Inflammatory macrophage (primary cell): ENCODE measurements at places on chromosomes 1 and 21.

DNA sequence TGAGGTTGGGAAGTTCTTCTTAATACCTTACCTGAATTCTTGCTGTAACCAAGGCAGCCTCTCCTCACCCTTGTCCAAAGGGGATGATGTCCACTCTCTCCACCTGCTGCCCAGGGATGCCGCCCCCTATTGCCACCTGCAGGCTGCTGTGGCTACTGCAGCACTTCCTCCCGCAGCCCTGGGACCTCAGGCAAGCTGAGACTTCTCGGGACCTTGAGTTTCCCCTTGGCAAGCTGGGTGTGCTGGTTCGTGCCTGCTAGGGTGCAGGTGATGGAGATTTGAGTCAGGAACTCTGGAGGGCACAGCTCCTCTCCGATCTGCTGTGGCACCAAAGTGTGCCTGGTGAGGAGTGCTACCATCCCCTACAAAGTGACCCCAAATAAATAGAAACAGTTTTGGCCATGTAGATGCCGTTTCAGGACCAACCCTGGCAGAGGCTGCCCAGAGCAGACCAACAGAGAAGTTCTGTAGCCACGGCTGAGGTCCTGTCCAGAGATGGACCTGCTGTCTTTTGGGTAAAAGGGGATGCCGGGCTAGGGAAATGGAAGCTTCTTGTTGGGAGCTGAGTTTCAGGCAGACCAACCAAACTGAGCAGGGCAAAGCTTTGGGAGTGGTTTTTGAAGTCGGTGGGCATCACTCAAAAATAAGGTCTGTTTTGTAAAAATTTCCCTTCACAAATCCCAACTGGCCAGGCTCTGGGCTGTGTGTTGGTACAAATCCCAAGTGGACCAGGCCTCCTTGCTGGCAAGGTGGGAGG is 31.7 kb downstream of the RUNX3 start:
- peak; percentile 57 for DNase-seq

GRCh38 chr21:25408666-25409065 is 198.6 kb downstream of the MRPL39 start:
- peak; percentile 20 for DNase-seq

- DNase-seq: no peak
Measured at GRCh38 chr1:196779093-196779492, 4.5 kb downstream of the CFHR3 start.

GRCh38 chr1:10181154-10181553 is 29.2 kb upstream of the KIF1B start:
- no peak for DNase-seq

- no peak for DNase-seq
Measured at GRCh38 chr1:232273011-232273410, 356.9 kb downstream of the SIPA1L2 start.

GRCh38 chr1:219147571-219148019 is 26.1 kb upstream of the LYPLAL1 start:
- DNase-seq: no peak

DNA sequence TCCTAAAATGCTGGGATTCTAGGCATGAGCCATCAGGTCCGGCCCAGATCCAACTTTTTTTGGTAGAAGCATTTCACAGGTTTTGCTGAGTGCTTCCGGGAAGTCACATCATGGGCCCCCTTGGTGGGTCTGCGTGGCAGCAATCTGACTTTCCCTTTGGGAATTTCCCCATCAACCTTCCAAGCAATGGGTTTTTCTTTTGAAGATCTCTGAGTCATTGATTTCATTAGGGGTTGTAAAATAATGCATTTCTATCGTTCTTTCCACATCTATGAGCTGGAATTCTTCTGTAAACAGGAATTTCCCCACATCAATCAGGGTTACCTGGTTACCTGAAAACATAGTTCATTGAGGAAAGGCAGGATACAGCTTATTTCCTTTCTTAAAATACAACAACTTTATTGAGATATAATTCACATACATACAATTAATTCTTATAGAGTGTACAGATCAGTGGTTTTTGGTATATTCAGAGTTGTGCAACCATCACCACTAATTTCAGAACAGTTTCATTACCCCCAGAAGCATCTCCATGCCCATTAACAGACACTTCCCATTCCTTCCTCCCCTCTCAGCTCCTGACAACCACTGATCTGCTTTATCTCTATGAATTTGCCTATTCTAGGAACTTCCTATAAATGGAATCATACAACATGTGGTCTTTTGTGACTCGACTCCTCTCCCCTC is 9.9 kb upstream of the ZBTB17 start:
- DNase-seq: peak; percentile 21

- no peak for DNase-seq
Measured at GRCh38 chr1:11339346-11340232, 66.6 kb downstream of the UBIAD1 start.

DNA sequence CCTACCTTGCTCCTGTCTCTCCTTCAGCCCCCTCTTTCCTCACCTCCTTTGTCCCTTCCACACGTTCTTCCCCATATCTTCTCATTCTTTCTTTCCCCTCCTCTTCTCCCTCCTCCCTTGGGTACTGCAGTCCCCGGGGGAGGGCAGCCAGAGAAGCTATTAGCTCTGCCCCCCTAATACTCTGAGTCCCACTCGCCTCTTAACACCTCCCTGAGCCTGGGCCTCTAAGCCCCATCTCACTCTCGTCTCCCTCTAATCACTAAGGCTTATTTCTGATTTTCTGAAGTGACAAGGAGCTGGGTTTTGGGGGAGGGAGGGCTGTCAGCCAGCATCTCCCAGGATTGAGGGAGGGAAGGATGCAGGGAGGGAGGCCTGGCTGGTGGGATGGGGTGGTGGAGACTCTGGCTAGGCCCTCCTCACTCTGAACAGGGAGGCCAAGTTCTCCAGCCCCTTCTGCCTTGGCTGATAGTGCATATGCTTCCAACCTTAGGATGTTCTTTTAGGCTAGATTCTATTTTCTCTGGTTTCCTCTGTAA is 25.6 kb upstream of the DMBX1 start:
- DNase-seq: no peak

GRCh38 chr1:74470251-74470650 is 42.2 kb downstream of the LRRC53 start:
- no peak for DNase-seq

DNA sequence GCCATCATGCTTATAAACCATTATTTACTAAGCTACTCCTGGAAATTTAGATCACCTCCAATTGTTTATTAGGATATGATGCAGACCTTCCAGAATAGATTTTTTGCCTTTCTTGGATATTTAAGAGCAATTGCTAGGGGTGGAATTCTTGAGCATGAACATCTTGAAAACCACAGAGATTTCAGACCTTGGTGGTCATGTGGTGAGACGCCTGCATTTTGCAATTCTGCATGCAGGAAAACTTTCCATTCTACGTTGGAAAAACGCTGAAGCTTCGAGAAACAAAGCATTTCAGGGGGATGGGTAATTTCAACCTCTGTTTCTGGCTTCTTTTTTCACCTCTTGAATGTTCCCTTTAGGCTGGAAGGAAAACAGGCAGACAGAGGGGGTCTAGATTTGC is 596.3 kb downstream of the KIF26B start:
- no peak for DNase-seq

DNA sequence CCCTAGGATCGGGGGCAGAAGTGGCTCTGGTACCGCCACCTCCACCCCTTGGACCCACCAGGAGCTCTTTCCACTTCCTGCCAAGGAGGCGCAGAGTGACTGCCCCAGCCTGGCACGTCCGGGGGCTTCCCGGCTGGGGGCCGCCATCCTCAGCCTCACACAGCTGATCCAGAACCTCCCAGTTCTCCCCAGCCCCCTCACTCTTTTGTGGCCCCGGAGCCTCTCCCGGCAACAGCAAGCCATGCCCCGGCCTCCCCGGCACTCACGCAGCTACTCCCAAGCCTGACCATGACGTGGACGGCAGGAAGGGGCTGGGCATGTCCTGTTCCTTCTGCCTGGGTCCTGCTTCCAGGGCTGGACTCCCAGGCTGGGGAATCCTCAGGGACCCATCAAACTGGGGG is 17.1 kb downstream of the TP73 start:
- no peak for DNase-seq

DNA sequence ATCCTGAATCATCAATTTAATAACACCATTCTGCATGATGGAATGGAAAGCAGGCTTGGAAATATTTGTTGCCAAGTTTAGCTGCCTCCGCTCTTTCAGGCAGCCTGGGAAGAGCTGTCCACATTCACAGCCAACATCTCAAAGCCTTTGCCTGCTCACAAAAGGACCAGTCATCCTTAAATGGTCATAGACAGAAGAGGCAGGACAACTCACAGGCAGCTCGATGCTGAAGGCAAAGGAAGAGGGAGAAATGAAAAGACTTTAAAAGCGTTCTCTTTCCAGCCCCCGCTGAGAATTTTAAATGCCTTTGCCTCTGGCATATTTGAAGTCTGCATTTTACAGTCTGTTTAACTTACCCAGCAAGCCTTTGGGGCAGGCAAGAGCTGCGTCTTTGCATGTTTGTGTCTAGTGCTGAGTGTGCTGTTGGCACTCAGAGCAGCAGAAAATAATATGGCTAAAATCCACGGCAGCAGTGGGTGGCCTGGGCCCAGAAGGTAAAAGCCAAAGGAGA is 68.9 kb downstream of the NMNAT2 start:
- no peak for DNase-seq

DNA sequence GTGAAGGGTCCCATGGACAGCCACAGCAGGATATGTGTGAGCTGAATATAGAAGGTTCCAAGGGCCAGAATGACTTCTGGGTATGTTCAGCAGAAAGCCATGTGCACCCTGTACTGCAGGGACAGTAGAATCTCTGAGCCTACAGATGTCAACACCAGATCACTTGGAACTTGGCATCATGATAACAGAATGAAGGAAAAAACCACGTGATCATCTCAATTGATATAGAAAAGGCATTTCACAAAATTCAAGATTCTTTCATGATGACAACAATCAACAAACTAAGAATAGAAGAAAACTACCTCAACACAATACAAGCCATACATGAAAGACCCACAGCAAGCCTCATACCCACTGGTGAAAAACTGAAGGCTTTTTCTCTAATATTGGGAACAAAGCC is 885 bp upstream of the KRTAP12-2 start:
- DNase-seq: no peak

- no peak for DNase-seq
Measured at GRCh38 chr1:57019236-57019839, 53.5 kb upstream of the C8B start.

GRCh38 chr1:22330092-22330759 is 121.4 kb upstream of the ZBTB40 start:
- no peak for DNase-seq

DNA sequence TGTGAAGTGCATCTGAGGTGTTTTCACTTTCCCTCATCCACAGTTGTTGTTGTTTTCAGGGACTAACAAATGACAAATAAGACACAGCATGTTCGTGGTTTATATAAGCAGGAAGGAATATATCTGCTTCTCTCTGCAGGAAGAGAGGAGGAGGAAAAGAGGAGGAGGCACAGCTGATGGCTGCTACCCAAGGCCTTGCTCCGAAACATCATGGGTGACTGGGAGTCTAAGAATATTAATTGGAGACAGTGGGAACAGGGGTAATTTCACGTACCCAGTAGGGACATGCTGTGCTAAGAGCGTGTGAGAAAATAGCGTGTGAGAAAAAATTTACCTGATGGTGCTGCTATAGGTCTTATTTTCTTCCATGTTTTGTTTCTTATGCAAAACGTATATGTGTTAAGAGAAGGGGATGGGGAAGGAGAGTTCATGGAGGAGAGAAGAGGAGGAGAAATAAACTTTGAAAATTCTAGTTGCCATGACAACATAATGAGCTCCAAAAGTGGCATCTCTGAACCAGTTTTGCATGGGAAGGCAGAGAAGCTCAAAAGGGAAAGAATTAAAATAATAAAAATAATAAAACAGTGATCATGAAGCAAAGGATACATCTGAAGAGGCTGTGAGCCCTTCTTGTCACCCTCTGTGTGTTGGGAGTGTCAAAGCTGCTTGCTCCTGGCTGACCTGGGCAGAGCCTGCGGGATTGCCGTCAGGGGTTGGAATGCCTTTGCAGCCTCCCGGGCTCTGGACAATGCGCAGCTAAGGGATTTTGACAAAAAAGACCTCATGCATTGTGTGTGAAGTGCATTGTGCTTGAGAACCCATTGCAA is 192.0 kb downstream of the CACNA1E start:
- DNase-seq: no peak

GRCh38 chr1:221381910-221382623 is 359.8 kb downstream of the DUSP10 start:
- DNase-seq: no peak

DNA sequence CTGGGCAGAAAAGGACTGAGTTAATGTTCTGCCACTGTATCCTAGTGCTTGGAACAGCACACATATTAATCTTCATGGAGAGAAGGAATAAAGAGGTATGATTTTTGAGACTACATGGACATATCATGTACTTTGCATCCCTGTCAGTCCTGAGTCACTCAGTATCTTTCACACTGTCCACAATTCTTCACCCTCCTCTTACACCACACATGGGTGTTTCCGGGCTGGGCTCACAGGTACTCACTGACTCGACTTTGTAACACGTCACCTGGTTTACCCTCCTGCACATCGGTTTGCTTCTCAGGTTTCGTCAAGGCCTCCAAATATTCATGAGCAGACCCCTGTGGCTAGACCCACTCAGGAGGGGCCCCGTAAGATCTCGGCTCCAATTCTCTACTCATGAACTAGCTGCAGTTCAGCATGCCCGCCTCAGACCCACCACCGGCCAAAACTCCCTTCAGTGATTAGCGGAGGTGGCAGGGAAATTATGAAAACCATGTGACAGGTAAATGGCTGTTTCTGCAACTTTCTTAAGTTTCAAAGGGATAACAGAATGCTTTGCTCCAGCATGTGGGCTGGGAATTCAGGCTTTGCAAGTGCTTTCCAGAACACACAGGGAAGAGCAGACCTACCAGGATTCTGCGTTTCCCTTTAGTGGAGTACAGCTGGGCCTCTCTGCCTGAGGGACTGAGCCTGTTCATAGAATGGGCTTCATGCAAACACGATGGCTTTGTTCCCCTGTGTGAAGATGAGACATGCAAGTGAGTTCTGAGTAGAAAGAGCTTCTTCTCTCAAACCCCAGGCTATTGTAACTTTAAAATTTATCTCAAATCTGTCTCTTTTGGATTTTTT is 31.3 kb upstream of the TRABD2B start:
- DNase-seq: no peak

- DNase-seq: no peak
Measured at GRCh38 chr1:207753611-207754010, 1.8 kb downstream of the CD46 start.

- peak; percentile 66 for DNase-seq
Measured at GRCh38 chr1:26280333-26281042, 602 bp downstream of the SH3BGRL3 start.

DNA sequence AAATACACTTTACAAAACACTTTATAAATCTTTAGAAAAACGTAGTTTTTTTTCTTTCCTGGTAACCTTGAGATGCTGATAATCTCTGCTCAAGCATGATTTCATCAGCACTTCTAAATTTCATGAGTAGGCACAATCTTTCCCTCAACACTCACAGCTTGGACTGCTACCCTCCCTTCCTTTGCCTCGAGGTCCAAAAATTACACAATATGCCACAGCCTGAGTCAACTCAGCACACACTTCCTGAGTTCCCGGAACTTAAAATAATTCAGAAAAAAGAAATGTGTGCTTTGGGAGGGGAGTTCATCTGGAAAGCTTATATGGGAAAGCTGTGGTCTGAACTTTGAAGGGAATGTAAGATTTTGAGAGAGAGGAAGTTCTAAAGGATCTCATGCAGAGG is 5.9 kb downstream of the CLCA2 start:
- peak; percentile 82 for DNase-seq

- DNase-seq: peak; percentile 96
Measured at GRCh38 chr1:219088778-219089557, 84.7 kb upstream of the LYPLAL1 start.
